ENCODE measurements at places on chromosomes 4 and X.

GRCh38 chrX:45818913-45819312, 618.2 kb upstream of the DIPK2B start:
- DNase-seq = no peak

- no peak for DNase-seq
Measured at GRCh38 chr4:113328514-113328913, 279.1 kb downstream of the ANK2 start.

DNA sequence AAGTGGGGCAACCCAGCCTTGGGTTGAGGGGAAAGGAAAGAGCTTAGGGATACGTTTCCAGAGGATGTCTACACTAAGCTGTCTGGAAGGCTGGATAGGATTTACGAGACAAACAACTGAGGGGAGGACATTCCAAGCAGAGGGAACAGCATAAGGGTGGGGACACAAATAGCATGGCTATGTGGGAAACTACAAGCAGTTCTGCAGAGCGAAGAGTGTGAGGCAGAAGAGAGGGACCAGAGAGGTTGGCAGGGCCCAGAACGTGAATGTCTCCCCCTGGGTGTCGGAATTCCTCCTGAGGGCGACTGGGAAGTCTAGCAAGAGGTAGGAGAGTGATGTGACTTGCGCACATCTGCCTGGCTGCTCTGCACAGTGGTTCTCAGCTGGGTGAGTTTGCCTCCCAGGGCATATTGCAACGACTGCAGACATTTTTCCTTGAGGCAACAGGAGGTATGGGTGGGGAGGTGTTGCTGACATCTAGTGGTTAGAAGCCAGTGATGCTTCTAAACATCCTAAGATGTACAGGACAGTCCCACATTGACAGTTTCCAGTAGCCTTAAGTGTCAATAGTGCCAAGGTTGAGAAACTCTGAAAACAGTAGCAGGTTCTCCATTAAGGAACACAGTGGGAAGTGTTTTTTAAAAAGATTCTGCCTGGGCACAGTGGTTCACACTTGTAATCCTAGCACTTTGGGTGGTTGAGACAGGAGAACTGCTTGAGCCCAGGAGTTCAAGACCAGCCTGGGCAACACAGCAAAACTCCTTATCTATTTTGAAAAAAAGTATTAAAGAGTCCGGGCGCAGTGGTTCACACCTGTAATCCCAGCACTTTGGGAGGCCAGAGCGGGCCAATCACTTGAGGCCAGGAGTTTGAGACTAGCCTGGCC, 9.2 kb downstream of the NDUFA1 start:
- DNase-seq = no peak

- DNase-seq = no peak
Measured at GRCh38 chr4:70841951-70842350, 2.3 kb upstream of the GRSF1 start.

DNA sequence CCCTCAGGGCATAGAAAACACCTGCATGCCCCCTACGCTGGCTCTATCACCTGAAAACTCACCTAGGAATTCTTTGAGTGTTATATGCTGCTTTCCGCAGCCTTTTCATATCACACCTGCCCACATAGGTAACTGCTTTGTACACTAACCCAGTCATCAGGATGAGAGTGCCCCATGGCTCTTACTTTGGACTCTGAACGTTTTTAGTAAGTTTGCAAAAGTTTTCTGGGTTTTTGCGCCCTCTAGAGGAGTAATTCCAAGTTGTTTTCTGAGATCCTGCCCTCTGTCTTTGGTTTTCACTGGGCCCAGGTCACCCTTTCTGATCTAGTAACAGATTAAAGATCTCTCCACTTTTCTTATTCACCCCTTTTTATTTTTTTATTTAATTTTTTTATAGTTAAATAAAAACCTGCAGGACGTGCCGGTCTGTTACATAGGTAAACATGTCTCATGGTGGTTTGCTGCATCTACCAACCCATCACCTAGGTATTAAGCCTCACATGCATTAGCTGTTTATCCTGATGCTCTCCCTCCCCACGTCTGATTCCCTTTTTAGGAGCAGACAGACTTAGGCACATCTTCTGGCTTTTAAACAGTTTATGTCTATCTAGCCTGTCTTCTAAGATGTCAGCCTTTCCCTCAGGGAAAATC, 139.2 kb downstream of the NWD2 start:
- DNase-seq = no peak

DNA sequence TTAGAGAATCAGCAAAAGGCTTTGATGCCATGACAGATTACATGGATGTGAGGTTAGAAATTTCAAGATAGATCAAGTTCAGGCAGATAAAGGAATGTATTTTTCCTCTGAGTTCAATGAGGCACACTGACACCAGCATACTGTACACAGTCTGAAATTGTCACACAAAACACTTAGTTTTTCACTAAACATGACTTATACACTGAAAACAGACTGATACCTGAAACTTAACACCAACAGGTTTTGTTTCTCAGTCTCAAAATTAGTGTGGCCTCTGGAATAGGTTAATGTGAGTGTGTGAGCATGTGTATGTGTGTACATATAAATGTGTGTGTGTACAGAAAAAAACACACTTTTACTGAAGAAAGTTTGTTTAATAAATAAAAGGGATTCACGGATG, 129.9 kb upstream of the SLITRK2 start:
- no peak for DNase-seq

DNA sequence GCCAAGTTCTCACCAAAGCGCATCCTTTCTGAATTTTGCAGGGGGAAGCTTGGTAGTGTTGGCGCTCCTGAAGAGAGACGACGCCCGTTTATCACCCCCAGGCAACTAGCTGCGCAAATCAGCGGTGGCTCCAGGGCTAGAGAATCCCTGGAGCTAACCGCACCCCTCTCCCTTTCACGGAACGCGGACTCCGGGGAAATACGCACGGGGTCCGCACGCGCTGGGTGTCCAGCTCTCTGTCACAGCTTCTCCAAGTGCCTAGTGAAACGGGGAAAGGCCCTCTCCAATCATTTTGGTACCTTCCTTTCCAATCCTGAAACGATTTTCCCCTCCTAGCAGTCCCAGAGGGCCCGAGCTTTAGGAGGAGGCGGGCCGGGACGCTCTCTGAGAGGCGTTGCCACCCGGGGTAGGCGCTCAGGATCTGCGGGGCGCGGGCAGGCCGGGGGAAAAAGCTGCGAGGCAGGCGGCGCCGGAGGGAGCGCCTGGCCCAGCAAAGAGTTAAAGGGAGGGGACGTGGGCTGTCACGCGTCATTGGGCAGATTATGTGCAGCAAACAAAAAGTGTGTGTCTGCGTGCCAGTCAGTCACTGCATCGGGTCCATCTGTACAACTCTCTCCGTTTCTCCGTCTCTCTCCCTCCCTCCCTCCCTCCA, at the start of gene PRDM8:
PRDM8 (plus strand) TSS at position 582 of the 652 bp plus-strand sequence. CDS start 2,578 bp downstream, outside the sequence.
- DNase-seq = no peak

GRCh38 chr4:156191044-156191781, 237.5 kb upstream of the CTSO start:
- no peak for DNase-seq

GRCh38 chr4:182111586-182111985, 131.6 kb upstream of the TENM3 start:
- DNase-seq = no peak

GRCh38 chr4:103721251-103721650, 1.5 kb upstream of the TACR3 start:
- DNase-seq = no peak

DNA sequence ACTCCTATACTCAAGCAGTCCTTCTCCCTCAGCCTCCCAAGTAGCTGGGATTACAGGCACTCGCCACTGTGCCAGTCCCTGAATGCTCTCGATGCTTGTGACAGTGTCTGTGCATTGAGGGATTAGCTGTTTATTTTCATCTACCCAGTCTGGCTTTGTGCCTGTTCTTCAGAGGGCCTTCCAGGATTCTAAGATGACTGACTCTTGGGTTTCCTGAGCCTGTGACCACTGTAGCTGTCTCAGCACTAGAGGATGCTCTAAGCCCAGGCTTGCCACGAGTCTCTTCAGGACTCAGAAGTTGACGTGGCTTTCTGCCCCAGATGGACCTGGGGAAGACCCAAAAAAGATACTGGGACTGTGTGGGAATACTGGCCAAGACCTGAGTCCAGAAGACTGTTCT, 201.4 kb downstream of the ARHGAP10 start:
- no peak for DNase-seq

Measured in D721Med (cell line).